ENCODE measurements at places on chromosomes 1 and 21.

DNA sequence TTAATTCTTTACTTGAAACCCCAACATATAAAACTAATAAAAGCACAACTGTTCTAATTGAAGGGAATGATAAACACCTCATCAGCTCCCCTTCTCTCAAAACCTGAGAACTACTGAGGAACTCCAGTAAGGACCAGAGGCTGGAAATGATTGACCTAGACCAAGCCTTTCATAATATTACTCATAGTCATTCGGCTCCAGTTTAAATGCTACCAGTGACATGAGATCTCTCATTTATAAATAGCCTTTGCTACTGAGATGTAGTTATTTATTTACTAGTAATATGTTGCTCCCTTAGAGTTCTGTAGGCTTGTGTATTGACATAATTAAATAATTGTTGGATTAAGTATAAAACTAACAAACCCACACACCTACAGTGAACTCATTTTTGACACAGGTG, 209.8 kb upstream of the PRMT6 start:
- DNase-seq = no peak

- no peak for DNase-seq
These were observed 108.6 kb downstream of the SIM2 start for GRCh38 chr21:36807422-36807928.

DNA sequence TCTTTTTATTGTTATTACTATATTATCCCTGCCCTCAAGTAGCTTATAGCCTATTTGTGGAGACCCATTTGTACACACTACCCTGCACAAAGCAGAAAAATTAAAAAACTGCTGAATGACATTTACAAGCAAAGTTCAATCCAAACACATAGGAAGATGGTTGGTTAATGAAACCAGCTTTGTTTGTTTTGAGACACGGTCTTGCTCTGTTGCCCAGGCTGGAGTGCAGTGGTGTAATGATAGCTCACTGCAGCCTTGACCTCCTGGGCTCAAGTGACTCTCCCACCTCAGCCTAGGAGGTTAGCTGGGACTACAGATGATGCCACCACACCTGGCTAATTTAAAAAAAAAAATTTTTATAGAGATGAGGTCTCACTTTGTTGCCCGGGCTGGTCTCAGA, 31.6 kb downstream of the TGFB2 start:
- DNase-seq = no peak

GRCh38 chr1:59013276-59013927, 229.6 kb upstream of the JUN start:
- peak; percentile 44 for DNase-seq

DNA sequence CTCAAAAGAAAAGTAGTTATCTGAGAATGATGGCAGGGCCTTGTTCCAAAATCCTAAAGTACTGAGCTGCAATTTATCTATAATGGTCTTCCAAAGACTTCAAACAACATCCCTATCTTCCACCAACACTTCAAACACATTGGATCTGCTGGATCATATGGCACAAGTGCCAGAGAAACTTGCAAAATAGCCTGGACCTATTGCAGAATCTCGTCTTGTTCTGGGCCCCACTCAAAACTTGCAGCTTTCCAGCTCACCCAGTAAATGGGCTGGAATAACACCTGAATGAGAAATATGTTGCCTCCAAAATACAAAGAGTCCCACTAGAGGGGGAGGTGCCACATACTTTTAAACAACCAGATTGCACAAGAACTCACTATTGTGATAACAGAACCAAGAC, 44.0 kb upstream of the PKN2 start:
- DNase-seq = no peak

DNA sequence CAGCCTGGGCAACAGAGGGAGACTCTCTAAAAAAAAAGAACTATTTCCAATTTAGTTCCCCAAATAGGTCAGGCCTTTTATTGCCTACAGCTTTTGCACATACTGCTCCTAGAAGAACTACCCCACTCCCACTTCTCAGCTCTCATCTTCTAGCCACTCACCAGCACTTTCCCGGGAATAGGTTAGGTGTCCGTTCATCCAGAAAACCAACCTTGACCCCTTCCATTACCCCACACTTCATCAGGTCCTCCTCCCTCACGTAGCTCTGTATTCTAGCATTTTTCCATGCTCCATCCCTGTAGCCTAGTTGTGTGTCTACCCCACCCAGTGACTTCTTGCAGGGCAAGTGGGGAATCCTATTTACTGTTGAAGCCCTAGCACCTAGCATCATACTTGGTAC, 42.6 kb downstream of the C8B start:
- no peak for DNase-seq

- DNase-seq = no peak
These were observed 368.7 kb downstream of the ST6GALNAC3 start for GRCh38 chr1:76443217-76443616.

- peak; percentile 61 for DNase-seq
These were observed 14.1 kb downstream of the PEA15 start for GRCh38 chr1:160219062-160219929.

DNA sequence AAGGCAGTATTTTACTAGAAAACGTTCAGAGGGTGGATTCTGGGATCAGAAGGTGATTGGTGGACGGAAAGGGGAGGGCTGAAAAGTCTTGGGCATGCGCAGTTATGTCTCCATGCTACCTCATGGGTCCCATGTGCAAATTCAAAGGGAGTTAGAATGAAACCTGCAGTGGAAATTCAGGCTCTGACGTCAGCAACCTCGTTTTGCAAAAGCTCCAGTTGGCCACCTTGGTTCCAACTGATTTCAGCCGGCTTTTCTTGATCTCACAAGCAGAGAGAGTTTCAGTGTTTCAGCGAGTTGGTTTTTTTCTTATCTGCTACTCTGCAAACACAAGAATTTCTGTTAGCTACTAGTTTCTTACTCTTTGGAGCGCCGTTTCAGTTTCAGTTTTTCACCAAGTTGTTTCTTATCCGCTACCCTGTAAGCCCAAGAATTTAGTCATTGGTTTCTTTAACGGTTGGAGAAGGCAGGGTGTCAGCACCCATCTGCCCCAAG, 69.8 kb upstream of the PGBD5 start:
- peak; percentile 17 for DNase-seq

DNA sequence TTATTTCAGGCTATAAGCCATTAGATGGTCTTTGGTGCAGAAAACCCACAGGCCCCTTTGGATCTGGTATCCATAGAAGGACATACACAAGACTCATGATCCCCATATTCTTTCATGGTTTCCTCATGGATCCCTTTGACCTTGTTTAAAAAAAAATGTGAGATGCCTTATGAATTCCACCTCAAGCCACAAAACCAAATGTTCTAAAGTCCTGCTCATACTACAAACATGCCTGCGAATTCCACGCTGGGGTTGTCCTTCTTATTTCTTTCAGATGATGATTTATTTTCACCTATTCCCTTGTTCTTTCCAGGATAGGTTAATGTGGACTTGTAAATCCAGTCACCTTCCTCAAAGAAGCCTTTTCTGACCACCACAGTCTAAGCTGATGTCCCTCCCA, 256.9 kb upstream of the DPYD start:
- DNase-seq = no peak

DNA sequence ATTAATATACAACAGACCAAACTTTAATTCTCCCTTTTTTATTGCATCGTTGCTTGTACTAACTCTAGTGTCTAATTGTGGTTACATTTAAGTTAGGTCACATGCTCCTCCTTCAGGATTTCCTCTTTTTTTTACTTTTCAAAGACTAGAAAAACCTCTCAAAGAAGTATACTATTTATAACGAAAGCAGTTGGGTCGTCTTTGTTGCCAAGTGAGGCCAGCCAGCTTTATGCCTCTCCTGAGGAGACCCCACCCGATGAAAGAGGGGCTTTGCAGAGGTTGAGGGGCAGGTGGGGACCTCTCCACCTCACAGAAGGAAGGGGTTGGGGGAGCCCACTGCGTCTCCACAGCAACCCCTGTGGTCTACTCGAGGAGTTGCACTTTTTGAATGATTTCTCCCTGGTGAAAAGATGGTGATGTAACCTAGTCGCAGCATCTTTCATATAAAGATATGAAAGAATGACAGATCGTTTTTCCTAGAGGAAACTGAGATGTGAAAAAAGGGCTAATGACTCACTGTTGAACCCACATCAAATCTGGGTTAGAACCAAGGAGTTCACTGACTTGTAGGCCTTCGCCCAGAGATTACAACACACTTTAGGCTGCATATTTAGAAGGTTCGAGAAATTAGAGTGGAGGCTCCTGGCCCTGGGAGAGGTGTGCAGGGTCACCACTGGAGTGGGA, 6.4 kb downstream of the TGFB2 start:
- peak; percentile 70 for DNase-seq

DNA sequence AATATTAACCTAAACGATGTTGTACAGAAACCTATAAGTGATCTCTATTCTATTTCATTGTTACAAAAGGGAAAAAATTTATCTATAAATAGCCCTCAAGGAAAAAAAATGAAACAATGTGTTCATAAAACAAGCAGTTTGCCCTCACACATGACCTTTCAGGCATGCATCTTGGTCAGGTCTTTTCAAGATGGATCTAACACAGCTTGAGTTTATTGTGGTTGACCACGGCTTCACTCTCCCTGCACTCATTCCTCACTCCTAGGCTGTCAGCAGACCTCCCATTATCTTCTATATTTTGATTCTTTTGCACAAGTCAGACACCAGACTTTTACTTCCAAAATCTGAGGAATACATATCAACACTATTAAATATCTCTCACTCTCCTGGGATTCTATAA, 544.3 kb downstream of the KCNT2 start:
- no peak for DNase-seq

DNA sequence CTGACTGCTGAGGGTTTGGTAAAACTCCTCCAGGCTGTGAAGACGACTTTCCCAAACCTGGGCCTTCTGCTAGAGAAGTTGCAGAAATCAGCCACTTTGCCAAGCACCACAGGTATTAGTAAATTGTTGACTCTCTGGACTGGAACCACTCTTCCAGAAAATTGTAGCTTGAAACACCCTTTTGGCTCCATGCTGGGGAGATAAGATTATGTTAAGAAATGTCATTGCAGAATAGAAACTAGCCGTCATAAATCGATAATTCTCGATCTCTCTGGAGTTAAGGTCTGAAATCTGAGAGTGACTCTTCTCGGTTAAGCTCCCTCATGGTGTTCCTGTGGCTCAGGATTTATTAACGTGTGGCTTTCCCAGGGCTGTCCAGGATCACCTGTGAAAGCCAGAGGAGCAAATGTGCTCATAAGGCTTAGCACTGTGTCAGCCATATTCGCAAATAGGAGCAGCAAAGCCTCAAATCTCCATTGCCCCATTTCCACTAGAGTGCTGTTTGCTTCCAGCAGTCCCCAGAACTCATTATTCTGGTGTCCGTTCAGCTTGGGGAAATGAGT, 54.6 kb downstream of the ZBTB40 start:
- DNase-seq = no peak

DNA sequence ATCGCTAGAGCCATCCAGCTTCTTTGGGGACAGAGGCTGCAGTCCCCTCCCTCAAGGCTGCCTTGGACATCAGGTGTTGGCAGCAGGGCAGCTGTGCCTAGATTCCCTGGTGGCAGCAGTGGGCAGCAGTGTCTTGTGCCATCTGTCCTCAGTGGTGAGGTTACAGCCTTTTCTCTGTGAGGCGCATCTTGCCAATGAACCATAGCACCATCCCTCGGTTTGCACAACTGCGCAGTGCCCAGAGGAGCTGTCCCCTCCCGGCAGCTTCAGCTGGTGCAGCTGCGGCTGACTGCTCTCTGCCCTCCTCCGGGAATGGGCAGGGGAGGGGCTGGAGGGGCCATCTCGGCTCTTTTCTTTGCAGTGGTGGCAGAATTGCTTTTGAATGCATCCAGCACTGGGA, 59.0 kb upstream of the C8B start:
- DNase-seq = no peak

DNA sequence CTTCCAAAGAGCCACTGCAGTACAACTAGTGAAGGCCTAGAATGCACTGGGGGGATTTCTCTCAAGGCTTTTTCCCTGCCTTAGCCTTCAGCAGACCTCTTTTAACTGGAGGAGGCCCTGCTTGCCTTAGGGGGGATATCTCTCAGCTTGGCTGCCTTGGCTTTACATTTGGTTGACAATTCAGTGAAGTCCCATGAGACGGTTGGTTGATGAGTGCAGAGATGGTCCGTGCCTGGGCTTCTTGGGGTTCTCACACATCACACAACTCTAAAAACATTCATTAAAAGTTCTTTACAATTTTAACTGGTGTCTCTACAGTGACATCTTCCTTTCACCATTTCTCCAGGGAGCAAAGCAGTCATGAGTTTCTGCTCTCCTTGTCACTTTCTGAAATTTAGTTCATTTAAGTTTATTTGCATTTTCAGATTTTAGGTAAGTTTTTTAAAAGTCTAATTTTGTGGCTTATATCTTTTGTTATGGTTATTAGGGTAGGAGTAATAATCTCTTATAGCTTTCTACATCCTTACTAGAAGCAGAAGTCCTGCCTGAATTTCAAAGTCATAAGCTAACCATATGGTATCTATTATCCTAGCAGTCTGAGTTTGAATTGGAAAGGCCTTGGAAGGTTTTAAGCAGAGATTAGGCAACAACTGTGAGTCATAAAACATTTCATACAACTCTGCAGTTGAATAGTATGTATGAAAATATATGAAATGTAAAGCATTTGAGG, 487.6 kb downstream of the DPYD start:
- DNase-seq = peak; percentile 72

DNA sequence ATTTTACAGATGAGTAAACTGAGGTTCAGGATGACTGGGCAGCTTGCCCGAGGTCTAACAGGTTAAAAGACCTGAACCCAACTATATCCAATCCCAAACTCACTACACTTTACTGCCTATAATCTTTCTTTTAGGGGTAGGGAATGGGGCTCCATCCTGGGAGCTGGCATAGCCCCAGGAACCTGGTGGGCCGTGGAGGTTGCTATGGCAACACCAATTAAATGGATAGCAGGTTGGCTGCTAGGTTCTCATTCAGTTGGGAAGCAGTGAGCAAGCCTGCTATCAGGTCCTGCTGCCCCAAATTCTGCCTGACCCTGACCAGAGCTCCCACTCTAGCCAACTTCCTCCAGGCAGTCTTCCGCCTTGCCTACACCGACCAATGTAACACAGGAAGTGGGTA, 40.9 kb downstream of the LRP8 start:
- no peak for DNase-seq

DNA sequence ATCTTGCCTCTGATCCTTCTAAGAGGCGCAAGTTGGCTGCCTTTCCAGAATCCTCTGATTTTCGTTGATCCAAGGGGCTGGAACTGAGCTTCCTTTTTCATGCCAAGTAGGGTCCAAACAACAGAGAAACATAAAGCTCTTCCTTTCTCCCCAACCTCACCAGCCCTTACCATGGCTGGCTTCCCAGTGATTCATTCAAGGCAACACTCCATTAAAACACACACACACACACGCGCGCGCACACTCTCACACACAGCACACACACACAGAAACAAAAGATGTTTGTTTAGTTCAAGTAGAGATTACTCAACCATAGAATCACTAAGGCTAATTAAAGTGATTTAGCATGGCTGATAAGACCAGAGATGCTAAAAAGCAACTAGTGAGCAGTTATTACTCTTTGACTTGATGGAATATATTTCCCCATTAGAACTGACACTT, 13.0 kb upstream of the GUCA2A start:
- peak; percentile 48 for DNase-seq

- DNase-seq = no peak
These were observed 32.1 kb upstream of the TNFRSF1B start for GRCh38 chr1:12134716-12135115.

GRCh38 chr1:33615546-33615945, 143.1 kb downstream of the ZSCAN20 start:
- DNase-seq = no peak

GRCh38 chr21:38083535-38083934, 167.3 kb upstream of the KCNJ6 start:
- peak; percentile 3 for DNase-seq
